ENCODE measurements at places on chromosomes 7 and 10.
A peak's percentile ranks its signal among the peaks of the same experiment; 100 is the strongest.

- DNase-seq, result no peak
These were observed 150.0 kb upstream of the LAMB4 start for GRCh38 chr7:108280136-108280535.

DNA sequence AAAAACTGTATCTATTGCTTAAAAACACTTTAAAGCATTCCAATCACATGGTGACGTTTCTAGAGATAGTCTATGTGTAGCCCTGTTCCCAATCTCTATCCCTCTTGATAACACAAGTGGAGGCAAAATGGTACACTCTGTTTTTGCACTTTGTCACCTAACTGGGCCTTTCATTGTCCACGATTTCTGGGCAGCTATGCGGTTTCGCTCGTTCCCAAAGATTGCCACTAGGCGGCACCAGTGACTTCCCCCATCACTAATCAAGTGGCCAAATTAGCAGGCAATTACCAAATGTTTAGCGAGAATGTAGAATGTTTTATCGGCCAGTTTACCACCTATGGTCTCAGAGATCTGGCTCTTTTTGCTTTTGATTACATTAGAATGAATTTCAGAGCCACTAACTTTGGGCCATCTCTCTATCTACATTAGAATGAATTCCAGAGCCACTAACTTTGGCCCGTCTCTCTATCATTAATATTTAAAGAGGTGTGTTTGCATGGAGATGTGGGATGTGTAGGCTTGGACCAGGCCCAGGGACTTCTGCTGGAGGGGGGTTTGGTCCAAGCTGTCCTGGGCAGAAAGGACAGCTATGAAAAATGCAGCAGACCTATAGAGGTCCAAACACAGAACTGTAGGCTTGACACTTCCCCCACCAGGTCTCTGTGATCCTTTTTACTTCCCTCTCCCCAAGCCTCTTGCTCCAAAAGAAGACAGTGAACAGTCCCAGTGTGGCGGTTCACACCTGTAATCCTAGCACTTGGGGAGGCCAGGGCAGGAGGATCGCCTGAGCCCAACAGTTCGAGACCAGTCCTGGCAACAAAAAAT is 90.1 kb downstream of the EPC1 start:
- DNase-seq, result no peak

GRCh38 chr10:127815147-127815546 is 77.6 kb downstream of the CLRN3 start:
- no peak for DNase-seq

- no peak for DNase-seq
These were observed 772 bp downstream of the HDAC9 start for GRCh38 chr7:18496341-18496700.

- DNase-seq, result no peak
These were observed 66.7 kb downstream of the PFKFB3 start for GRCh38 chr10:6269432-6269831.

DNA sequence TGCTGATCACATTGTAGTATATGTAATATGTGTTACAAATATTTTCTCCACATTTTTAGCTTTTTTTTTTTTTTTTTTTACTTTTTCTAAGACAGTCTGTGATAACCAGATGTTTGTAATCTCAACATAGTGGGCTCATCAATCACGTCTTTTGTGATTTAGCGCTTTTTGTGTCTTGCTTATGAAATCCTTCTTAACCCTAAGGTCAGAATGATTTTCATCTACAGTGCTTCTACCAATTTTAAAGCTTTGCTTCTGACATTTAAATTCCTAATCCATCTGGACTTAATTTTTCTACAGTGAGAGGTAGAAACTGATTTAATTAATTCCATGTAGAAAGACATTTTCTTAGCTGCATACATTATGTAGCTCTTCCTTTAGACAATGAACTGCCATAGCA is 626.4 kb downstream of the TNS3 start:
- DNase-seq, result no peak

GRCh38 chr10:42734536-42734935 is 48.1 kb upstream of the BMS1 start:
- no peak for DNase-seq

DNA sequence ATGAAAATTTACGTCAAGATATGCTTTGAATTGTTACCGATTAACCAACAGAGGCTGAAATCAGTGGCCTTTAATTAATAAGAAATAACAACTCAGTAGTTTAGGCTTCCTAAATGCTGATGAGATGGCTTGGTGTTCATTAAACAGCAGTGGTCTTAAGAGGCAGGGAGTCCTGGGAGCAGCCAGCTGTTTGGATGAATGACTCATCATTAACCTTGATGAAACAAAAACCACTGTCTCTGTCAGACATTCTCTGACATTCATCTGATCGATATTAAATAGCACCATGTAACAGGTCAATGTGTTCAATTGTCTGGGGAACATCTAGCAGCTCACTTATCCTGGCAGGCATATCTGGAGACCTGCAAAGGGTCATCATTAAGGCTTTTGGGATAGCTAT is 234.2 kb upstream of the LRRN3 start:
- DNase-seq, result no peak

DNA sequence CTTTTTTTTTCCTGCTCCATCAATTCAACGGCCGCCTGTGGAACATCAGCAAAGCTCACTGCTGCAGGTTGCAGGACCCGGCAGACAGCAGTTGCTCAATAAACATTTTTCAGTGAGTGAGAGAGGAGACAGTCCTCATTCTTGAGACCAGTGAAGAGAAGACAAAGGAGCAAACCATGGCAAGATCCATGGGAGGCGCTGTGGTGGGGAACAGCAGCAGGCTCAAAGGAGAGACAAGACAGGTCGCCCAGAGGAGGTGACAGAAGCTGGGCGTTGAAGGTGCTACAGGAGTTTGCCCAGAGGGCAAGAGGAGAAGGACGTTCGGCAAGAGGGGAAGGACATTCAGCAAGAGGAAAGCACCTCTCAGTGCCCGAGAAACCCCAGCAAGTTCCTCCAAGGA is 74.5 kb upstream of the FGFR2 start:
- no peak for DNase-seq

DNA sequence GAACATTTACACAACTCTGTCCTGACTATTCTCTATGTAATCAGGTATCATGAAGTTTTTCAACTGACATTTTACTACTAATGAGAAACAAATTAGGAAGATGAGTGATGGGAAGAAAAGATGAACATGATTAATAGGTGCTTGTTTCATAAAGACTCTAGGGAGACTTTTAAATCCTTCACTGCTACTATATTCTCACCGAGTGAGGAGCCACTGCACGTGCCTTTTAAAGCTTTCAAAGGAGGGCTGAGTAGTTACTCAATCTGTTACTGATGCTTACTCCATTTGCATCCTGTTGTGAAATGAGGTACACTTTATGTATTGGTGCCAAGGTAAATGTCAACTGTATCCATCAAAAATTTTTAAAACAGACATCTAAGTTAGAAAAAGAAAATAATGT is 1.3 kb upstream of the COMMD3 start:
- no peak for DNase-seq

DNA sequence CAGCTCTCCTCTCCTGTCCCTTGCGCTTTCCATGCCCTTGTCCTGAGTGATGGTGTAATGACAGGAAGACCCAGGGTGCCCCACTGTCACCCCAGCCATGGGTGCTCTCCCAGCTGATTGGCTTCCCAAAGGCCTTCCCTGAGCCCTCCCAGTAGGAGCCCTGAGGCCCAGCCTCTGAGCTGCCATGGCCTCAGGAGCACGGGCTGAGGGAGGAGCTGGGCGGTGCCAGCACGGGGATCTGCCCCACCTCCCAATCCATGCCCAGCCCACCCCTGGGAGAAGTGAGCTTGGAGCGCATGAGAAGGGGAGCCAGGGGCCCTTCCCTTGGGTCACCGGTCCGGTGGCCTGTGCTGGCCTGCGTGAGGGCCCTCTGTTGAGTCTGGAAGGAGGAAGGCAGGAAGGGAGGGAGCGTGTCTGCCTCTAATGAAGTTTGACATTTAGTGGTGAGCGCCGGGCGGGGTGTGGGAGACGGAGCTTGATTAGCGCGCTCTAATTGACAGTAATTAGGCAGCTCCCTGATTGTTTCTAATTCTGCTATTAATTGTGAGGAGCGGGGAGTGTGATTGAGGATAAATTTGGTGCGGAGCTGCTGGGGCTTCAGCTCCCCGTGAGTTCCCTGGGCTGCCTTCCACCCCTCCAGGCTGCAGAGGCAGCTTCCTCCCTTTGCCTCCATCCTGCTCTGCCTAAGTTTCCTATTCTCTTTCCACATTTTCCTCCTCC is 28.3 kb downstream of the GBX1 start:
- peak; percentile 60 for DNase-seq

DNA sequence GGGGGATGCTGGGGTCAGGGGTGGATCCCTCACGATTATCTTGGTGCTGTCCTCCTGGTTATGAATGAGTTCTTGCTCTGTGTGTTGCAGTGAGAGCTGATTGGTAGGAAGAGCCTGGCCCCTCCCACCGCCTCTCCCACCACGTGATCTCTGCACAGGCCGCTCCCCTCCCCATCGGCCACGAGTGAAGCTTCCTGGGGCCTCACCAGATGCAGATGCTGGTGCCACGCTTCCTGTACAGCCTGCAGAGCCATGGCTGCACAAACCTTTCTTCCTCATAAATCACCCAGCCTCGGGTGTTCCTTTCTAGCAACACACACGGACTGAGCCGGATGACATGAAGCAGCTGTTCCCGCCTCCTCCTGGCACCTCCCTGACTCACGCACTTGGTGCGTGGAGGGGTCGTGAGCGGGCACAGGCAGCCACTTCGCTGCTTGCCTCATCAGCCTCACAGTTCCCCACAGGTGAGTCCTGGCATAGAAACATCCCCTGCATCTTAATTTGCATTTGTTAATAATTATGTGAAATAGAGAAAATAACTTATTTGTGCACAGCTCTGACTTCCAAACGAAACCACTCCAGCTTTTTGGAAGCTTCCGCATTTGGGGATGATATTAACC is 210.8 kb downstream of the ADARB2 start:
- DNase-seq, result no peak

DNA sequence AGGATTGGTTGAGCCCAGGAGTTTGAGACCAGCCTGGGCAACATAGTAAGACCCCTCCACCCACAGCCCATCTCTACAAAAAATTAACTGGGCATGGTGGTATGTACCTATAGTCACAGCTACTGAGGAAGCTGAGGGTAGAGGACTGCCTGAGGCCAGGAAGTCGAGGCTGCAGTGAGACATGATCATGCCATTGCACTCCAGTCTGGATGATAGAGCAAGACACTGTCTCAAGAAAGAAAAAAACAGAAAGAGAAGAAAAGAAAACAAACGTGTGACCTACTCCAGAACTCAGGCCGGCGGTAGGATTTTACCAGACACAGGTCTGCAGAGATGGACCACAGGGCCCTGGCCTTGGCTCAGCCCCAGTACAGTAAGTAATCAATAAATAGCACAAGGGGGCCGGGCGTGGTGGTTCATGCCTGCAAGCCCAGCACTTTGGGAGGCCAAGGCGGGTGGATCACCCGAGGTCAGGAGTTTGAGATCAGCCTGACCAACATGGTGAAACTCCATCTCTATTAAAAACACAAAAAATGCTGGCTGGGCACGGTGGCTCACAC is 35.4 kb upstream of the TNRC18 start:
- no peak for DNase-seq

GRCh38 chr10:25017154-25017590 is 760 bp downstream of the THNSL1 start:
- DNase-seq, result peak; percentile 8

DNA sequence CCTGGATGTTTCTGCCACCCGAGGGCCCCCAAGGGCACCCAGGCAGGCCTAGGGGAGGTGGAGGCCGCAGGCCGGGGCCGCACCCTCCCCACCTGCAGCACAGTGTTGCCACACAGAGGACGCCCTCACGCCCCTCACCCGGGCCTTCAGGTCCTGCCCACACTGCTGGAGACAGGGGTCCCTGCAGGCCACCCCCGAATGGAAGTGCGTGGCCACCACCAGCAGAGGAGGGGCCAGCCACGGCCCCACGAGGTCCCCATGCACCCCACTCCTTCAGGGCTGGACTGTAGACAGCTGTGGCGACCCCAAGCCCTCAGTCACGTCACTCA is 35.4 kb downstream of the ADAP1 start:
- DNase-seq, result no peak

DNA sequence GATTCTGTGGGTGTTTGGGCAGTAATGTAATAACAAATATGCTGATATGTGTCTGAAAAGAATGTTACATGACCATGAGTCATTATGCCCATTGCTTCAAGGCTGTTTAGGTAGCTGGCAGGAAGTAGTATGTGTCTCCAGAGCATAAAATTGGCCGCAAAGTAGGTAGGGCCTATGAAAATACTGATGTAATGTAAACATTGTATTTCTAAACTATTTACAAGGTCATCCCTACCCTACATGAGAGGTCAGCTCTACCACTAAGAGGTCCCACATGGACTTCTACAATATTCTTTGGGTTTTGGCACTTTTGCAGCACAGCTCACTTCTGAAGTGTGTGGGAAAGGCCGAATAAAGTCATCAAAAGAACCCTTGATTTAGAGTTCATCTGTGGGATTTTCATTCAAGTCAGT is 301.9 kb downstream of the AHR start:
- DNase-seq, result no peak

GRCh38 chr7:107506674-107507339 is 37.0 kb downstream of the GPR22 start:
- DNase-seq, result no peak

- DNase-seq, result no peak
These were observed 919 bp downstream of the MAFK start for GRCh38 chr7:1531263-1531978.

DNA sequence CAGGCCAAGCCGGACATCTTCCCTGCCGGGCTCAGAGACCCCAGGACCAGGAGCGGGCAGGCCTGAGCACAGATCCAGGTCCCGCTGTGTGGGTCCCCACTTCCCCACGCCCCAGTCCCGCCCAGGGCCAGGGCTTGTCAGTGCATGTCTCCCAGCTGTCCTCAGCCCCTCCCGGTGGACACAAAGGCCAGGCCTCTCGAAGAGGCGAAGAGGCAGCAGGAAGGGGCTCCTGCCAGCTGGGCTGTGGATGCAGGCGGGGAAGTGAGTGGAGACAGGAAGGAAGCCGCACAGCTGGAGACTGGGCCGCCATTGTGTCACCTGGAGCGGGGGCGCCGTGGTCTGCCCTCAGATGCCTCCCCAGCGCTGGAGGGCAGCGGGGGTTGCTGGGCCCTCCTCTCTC is 4.8 kb downstream of the GRIFIN start:
- peak; percentile 60 for DNase-seq

- no peak for DNase-seq
These were observed 70.6 kb downstream of the FIGNL1 start for GRCh38 chr7:50379539-50379938.

DNA sequence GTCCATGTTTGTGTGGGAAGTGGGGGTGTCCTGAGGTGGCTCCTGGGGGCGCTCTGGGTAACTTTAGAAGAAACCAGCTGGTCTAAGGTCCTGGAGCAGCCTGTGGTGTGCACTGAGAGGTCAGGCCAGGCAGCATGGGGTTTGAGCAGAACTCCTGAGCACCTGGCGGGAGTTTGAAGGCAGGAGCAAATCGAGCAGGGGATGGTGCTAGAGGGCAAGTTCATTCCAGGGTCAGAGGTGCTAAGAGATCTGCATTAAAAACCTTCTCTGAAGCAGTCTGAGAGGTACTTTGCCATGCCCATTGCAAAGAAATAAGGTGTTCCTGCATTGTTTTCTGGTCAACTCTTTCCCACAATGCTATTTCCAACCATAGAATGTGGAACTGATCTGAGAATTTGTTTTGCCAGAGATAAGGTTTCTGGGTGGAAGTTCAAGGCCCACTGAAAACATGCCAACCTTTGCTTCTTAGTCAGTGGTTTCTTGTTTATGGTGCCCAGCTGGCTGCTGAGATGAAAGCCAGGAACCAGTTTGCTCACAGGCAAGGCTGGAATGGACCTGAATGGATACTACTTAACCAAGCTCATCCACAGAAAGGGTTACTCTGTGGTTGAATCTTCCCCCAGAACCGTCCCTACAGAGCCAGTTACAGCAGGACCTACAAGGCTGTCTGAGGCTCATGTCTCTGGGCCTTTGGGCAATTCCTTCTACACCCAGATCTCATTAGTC is 136.3 kb upstream of the TMEM72 start:
- no peak for DNase-seq

GRCh38 chr7:3682028-3682710 is 381.1 kb downstream of the SDK1 start:
- DNase-seq, result no peak

All from 8988T (cell line).